Glutamatergic neuron (in vitro differentiated cells): ENCODE measurements at places on chromosomes 12 and 14. TPM values are rescaled to one million over a fixed set of nuclear protein-coding genes. Genes with fewer than 3 reads are reported as not detected.

DNA sequence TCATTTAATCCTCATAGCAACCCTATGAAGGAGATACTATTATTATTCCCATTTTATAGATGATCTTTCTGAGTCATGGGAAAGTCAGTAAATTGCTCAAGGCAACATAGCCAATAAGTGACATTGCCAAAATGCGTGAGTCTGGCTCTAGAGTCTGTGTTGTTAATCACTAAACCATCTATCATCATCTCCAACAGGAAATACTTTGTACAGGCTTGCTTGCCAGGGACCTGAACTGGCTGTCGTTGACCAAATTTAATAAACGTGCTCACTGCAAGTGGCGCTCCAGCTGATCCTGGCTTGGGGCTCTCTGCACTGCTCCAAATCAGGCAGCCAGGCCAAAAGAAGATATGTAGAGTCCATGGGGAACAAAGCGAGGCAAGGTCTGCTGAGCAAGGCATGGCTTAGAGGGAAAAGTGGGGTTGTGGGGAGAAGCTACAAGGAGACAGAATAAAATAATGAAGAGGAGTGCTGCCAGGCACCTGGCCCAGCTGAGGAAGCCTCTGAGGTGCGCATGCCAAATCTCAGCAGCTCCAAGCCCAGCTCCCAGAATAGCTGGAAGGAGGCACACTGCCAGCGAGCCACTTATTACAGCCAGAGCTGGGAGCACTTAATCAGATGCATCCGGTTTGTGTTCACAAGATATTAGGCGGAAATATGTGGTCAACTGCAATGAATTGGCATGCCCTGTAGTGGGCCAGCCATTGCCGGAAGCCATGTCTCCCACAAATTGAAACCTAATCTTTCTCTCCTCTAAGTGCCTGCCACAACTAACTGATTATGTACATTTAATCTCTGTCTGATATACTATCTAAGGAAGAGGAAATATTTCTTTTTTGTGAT, 43.3 kb upstream of the PTPRO start:
- no peak for DNase-seq

DNA sequence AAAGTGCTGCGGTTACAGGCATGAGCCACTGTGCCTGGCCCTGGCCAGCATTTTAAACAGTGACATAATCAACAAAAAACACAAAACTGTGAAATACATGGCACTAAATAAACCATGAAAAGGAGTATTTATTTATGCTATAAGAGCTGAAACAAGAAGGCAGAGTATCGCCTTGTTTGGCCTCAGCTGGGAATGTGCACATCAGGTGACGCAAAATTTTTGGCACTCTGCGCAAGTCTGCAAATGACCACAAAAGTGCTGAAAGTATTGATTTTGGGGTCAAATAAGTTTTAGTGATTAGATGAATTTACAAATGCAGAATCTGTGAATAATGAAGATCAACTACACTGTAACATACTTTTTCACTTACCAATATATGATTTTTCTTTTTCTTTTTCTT, 36.6 kb upstream of the NFKBIA start:
- no peak for DNase-seq

DNA sequence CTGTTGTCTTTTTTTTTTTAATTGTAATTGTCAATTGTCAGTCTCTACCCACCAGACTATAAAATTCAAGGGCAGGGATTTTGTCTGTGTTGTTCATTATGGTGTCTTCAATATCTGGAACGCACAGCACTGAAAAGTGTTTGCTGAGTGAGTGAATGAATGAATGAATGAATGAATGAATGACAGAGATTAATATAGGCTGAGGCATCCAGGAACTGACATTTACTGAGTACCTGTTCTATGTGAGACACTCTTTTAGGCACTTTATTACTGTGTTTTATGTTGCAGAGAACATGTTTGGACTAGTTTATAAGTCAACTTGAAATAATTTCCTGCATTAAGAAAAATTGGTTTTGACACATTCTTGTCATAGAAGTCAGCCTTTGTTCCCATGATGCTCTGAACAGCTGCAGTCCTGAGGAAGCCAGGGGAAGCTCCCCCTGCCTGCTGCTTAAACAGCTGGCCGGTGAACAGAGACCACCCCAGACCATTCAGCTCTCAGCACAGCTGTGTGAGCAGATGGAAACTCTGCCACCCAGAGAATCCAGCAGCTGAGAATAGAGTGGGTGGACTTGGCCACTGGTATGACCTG, 160.7 kb upstream of the CCND2 start:
- no peak for DNase-seq

GRCh38 chr12:100984796-100985195, 190.2 kb downstream of the ANO4 start:
- no peak for DNase-seq

DNA sequence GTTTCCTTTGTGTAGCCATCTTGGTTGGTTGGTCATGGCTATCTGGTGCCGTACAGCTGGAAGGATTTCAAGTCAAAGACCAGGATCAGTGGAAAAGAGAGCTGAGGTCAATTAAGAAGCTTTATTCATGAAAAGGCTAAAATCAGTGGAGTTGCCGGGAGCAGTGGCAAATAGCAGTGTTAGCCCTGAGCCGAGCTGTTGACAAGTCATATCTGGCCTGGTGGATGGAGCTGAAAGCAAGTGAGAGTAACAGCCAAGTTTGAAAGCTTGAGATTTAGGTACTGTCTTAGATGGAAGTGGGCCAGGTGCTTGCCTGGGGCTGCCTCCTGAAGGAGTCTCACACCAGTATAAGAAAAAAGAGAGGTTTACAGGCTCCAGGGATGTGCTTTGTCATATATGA, 9.0 kb downstream of the BATF start:
- no peak for DNase-seq

DNA sequence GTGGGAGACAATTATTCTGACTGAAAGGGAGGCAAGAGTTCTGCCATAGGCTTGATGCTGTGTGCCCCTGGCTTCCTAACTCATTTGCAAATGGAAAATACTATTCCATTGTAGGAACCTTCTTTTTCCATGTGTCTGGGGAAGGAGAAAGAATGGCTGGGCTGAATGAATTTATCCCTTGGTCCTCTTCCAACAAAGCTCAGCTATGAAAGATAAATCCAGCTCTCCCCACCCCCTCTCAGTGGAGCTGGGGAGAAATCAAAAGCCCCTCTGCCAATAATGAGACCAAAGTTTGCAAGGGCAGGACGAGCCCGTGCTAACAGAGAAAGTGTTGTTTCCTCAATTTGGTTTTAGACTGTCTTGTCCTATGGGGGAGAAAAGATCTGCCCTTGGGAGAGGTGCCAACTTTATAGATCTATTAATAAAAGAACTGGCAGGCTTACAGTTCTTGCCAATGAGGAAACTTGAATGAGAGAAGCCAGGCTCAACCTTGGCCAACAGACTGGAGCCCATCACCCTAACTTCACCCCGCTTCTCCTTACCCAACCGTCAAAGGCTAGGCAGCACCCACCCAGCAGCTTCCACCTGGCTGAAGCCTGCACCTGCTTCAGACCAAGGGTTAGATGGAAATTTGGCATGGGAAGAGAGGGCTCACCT, 8.9 kb upstream of the TCL1B start:
- no peak for DNase-seq

DNA sequence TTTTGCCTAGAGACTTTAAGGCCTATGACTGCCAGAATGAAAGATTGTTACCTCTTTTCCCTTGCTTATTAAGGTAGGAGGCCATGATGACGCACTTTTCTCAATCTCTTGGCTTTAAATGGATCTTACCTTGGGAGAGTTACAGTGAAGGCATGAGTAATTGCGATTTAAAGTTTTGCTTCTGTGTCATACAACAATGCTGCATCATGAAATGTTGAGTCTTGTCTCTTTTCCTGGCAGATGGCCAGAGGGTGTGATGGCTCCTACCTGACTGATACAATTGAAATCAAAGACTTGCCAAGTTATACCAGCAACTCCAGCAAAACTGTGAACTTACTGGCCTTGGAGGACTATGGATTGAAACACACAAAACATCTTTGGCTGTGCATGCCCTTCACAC, 17.2 kb upstream of the LRRK2 start:
- no peak for DNase-seq

- DNase-seq = no peak
Observed at GRCh38 chr12:40226705-40227104, 1.9 kb downstream of the LRRK2 start.

GRCh38 chr14:51774209-51774608, 86.2 kb upstream of the GNG2 start:
- no peak for DNase-seq

GRCh38 chr12:24138041-24138440, 188.6 kb upstream of the SOX5 start:
- DNase-seq = no peak

Gene SLC22A17
- 70.6 TPM for total RNA-seq

Gene RNFT2
- total RNA-seq = 55.8 TPM

Gene LRRC10
- not detected for total RNA-seq
